Erythroblast (primary cell): ENCODE measurements at places on chromosomes 12 and 14.

DNA sequence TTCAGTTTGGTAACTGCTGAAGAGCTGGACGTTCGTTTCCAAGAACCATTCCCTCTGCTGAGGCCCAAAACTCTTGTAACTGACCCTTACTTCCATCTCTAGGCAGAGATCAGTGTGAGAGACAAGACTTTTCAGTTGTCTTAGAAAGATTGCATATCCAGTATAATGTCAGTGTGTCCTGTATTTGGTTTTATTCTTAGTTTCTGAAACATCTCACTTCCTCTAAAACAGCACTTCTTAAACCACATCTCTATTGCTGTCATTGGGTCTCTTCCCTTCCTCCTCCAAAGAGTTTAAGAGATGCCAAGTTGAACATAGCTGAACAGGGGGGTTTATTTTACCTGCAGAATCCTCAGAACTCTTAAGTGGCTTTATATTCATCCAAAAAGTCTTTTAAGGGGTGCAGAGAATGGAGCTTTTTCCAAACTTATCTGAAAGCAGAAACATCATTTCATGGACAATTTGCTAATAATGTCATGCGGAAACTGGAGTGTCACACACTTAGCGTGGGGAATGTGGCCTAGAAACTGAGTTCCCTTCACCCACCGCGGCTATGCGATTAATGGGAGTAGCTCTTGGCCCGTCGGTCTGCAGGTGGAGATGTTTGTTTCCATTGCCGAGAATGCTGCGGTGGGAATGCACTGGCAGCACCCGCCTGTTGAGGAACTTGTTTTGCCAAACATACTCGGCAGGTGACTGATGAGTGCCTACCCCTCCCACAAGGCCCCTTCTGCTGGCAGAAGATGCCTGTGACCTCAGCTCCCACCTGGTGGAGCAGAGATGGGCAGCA lies 148.2 kb downstream of the ADGRD1 start:
- DNase-seq = no peak

DNA sequence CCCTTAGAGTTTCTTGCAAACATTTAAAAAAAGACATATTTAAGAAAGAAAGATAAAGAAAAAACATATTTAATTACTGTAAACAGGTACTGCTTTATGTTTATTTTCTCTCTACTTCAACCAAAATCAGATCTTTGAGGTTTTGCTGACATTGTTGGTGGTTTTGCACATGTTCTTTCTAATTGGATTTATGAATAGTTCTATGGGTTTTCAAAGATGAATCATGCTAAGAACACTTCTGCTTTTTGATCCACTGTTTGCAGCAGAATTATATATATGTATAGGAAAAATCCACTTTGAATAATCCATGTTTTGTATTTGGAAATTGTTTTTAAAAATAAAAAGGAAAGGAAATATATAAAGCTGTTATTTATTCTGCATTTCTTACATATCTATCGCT lies 78.4 kb downstream of the FRMD6 start:
- no peak for DNase-seq

GRCh38 chr14:60807247-60807646 lies 72.7 kb downstream of the MNAT1 start:
- DNase-seq = no peak

GRCh38 chr12:23560611-23561010 lies 388.9 kb downstream of the SOX5 start:
- DNase-seq = no peak

DNA sequence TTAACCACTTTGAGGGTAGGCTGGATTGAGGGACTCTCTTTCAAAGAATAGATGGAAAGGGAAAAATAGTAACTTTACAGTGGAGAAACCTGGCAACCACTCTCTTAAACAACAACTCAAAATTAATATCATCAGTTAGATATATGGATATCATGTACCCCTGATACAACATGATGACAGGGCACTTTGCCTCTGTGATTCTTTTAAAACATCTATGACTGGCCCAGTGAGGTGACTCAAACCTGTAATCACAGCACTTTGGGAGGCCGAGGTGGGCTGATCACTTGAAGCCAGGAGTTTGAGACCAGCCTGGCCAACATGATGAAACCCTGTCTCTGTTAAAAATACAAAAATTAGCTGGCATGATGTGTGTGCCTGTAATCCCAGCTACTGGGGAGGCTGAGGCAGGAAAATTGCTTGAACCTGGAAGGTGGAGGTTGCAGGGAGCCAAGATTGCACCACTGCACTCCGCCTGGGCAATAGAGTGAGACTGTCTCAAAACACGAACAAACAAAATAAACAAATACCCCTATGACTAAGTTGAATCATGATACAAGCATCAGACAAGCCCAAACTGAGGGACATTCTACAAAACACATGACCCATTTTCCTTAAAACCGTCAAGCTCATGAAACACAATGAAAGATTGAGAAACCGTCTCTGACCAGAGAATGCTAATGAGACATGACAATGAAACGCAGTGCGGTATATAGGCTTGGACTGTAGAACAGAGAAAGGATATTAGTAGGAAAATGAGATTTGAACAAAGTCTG lies 26.4 kb upstream of the SLC7A8 start:
- DNase-seq = no peak

DNA sequence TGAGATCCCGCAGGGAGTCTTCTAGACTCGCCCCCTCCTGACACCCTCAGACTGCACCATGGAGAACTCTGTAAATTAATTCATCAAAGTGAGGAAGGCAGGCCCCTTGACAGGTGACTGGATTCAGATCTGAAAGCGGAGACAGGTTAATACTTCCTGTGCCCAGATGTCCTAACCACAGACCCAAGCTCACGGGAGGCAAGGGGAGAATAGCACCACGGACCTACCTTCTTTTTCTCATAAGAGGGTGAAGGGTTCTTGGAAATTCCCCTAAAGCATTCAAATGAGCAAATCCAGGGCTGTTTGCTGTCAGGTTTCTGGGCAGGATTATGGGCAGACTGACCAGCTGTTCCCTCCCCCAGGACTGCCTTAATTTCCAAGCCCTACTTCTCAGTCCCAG lies 170.0 kb downstream of the ZFP36L1 start:
- DNase-seq = no peak

DNA sequence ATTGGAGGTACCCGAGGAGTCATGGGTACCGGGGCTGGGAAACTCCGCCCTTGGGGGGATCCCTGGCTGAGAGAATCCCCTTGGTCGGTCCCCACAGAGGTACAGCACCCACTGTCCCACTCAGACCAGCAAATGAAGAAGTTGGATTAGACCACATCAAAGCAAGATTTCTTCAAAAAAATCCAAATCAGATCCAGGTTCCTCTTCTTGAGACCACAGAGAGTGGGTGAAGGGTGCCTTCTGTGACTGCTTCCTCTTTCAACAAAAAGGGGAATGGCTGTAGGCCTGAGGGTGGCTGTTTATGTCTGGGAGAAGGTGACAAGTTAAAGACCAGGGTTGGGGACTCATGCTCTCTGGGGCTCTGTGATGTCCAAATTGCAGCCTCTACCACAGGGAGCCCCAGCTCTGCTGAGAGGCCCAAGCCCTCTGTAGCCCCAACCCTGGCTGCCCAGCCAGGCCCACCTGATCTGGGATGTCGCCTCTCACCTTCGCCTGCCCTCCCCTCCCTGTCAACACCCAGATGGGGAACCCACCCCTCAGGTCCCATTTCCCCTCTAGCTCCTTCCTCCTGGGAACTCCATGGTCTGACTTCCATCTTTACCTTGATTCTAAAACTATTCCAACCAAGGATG lies 50.9 kb downstream of the ZFP36L1 start:
- DNase-seq = no peak

- no peak for DNase-seq
These were observed 56.5 kb downstream of the SAMD4A start for GRCh38 chr14:54623279-54624004.

GRCh38 chr12:96368233-96368632 lies 32.0 kb downstream of the CDK17 start:
- DNase-seq = no peak

DNA sequence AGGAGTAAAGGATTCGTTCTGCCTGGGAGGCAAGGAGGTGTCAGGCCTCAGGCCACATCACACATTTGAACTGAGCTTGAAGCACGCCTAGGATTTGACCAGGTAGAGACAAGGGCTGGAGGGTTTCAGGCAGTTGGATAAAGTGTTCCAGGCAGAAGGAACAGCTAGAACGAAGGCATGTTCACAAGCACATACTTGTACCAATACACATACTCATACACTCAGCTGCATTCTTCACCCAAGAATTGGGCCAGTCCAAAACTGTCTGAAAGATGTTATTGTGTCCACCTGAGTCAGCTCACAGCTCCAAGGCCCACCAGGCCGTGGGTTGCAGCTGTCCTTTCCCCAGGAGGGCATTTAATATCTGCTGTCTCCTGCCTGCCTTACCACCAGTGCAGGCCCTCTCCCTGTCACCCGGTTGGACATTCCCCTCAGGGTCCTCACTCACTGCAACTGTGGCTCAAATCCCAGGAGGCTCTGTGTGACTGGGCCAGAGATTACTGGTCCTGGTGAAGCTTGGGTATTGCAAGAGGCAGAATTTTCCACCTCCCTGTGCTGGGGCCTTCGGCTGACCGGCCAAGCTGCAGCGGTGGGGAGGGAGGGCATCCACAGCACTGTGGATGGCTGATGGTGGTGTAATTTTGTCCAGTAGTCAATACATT lies 12.8 kb upstream of the AQP2 start:
- DNase-seq = no peak

GRCh38 chr12:89709995-89710872 lies 1.6 kb upstream of the ATP2B1 start:
- DNase-seq = no peak

- DNase-seq = no peak
These were observed 22.4 kb downstream of the PALS1 start for GRCh38 chr14:67263499-67264149.

DNA sequence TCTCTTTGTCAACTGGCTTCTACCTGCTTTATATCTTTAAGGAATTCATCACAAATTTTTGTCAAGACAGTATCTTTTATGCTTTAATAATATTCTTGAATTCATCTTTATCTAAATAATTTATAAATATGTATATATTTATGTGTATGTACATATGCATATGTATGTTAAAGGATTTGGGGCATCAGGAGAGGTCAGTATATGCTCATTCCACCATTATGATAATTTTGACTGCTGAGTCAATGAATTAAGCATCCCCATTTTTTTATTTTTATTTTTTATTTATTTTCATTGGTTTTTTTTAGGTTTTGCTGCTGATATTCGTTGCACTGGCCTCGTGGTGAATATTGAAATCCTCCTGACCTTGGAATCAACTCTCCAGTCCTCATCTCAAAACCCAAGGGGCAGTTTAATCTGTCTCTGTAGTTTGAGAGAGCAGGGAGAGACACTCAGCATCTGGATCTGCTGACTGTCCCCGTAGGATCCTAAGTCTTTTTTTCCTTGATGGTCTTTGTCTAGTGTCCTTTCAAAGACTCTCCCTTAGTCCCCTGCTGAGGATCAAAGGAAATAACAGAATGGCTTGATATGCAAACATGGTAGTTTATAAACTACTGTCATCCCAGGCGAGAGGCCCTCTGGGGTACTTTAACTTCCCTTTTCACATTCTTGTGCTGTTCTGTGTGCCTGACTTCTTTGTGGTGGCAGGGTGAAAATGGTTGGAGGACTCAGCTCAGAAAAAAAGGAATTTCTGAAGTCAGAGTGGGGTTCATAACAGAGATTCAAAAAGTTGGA lies 218.7 kb downstream of the DIO2 start:
- DNase-seq = no peak

GRCh38 chr14:101182476-101182875 lies 279.0 kb upstream of the RTL1 start:
- no peak for DNase-seq

GRCh38 chr12:113305281-113305856 lies 29.5 kb downstream of the SLC8B1 start:
- DNase-seq = no peak

DNA sequence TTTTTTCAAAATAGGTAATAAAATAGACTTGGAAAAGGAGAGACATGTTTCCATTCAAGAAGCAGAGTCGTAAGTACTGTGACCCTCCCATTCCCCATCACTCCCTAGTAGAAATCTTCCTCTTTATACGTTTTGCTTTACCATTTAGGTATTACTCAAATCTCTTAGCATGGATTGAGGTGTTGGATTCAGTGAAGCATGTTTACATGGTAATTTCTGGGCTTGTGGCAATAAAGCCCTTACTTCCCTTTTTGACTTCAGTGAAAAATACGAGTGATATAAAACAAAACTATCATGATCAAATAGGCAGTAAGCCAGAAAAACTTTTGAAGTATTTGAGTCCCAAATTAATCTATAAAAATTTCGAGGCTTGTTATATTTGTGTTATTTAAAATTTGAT lies 27.4 kb downstream of the RAB21 start:
- DNase-seq = no peak

DNA sequence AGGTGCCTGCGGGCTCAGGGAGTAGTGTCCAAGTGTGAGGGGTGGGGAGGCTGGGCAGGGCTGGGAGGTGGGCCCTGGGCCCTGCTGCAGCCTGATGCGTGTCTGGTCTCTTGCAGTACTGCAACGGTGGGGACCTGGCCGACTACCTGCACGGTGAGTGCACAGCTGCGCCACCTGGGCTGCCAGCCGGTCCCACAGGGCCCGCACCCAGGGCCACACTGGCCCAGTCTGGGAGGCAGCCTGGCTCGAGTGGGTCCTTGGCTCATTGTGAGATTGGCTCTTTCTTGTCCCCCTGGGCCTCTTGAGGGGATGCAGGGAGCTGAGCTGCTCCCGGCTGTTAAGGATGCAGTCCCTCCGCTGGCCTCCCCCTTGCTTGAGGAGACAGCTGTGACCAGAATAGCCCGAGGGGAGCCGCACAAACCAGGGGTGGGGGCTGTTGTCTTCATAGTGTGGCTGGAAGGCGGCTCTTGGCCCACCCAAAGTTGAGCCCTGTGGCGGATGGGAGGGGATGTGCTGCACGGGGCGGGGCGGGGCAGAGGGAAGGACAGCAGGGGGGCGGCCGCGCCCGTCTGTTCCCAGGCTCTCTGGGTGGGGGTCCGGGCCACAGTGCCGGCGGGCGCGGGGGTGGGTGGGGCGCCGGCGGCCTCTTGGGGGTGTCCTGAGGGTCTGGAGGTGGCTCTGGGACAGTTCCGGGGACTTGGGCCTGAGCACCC lies 13.1 kb downstream of the ULK1 start:
- no peak for DNase-seq

GRCh38 chr12:39935275-39935674 lies 170.6 kb downstream of the SLC2A13 start:
- no peak for DNase-seq

DNA sequence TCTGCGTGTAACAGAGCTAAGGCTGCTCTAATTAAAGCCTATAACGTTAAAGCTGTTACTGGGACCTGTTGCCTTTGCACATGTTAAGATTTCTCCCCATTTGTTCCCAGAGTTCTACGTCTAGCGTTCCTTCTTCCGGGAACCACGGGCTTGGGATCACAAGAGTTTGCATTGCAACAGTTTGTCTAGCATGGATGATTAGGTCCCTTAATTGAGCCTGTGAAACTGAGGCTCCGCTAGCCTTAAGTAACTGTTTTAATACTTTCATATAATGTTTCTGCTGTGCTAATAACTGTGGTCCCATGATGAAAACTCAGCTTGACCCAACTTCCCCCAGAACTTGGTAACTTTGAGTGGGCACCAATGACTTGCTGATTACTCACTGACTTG lies 16.7 kb upstream of the LYZ start:
- DNase-seq = no peak

DNA sequence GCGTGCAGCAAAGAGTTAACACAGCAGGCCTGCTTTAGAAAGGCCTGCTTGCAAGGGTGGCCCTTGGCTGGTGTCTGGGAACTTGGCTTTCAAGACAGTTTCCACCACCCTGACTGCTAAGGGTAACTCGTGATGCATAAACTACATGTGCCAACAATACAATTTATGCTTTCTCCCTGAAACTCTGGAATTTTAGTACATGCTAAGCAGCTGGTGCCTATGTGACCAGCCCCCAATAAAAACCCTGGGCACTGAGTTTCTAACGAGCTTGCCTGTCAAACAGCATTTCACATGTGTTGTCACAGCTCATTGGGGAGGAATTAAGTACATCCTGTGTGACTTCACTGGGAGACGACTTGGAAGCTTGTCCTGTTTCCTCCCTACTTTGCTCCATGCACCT lies 133.1 kb downstream of the SLC5A8 start:
- DNase-seq = no peak
